ENCODE measurements at places on chromosomes 6 and 20.

DNA sequence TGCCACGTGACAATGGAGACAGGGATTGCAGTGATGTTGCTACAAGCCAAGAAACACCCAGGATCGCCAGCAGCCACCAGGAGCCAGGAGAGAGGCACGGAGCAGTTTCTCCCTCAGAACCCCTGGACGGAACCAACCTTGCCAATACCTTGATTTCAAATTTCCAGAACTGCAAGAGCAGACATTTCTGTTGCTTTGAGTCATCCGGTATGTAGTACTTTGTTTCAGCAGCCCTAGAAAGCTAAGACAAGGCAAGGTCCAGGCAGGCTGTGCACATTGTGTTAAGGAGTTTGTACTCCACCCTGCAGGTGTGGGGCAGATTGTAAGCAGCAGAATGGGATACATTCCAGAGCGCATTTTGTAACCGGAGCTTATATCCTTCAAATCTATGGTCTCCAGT, 48.3 kb downstream of the TRERF1 start:
- no peak for DNase-seq

DNA sequence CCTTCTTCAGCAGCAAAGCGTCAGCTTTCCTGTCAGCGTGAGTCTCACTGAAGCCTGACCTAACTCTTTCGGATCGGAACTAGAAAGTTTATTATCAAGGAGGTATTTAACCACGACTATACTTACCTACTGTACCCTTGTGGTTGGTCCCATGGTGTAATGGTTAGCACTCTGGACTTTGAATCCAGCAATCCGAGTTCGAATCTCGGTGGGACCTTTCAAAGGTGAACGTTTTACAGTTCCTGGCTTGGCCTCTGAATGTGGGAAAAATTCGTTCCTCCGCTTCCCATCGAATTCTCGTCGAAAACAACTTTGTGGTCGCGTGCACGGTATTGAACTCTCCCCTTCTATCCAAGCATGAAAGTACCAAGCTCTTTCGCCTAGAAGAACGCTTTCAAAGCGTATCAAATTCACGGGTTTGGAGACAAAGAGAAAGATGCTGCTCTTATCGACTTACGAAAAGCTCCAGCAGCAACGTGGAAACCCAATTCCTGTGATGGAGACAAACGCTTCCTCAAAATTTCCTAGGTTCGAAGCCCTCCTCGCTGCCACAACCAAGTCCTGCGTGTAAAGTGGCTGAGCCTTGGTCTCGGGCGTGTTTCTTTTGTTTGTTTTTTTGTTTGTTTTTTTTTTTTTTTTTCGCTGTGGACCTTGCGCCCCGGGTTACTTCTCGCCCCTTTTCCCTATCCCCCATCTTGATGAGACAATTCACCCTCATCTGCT, 63.7 kb downstream of the GPX5 start:
- DNase-seq = peak; percentile 65

GRCh38 chr6:36340618-36341454, 4.1 kb upstream of the BNIP5 start:
- peak; percentile 39 for DNase-seq

- DNase-seq = no peak
These were observed 542.9 kb upstream of the IMPG1 start for GRCh38 chr6:76615395-76615794.

DNA sequence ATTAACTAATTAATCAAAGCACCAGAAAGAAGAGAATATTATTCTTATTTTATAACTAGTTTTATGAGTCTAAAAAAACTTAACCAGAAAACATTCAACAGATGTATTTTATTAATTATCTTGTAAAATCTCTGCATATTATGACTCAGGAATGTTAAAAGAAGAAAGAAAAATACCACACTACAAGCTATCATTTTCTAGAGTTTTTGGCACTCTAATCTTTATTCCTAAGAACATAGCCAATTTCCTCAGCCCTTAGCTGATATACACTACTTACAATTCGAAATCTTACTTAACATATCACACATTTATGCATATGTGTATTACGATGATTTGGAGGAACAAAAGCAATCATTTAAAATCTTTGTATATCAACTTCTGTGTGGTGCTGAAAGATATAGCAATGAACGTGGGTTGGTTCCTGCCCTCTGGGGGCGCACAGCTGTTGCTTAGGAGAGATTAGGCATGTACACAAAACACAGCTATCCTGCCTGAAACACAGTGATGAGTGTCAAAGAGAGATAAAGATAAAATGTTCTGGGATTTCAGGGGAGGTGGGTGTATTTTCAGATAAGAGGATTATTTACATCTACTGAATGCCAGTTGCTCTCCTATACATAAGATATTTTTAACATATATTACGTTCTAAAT, 404.5 kb downstream of the SYNE1 start:
- peak; percentile 62 for DNase-seq

DNA sequence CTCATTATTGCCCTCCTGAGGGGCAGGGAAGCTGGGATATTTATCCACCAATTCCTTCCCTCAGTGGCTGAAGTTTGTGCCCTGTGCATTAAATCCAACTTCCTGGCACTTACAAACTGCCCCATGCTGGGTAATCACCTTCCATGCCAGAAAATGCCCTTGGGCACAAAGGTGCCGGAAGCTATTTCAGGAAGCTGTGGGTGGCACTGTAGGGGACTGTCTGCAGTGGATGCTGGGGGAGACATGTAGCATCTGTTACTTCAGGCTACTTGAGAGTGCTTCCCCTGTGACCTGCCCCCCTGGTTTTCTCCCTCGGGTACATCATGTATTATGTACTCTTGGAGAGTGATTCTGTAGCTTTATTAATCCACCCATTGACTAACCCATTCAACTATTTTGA, 24.7 kb upstream of the RALGAPA2 start:
- DNase-seq = no peak

GRCh38 chr6:14861491-14861943, 384.4 kb upstream of the JARID2 start:
- DNase-seq = no peak

DNA sequence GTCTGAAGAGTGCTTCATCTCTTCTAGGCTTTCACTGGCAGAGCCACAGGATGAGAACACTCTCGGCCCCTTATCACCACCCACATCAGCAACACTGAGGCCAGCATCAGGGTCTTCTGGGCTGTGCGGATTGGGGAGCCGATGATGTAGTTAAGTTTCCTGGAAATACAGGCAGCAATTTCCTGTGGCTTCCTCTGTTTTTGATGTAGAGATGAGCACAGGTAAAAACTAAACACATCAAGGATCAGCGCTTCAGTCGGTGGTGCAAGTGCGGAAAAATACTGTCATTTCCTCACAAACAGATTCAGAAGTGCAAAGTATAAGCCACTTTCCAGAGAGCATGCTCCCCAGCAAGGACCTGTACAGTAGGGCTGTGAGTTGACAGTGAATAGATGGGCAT, 62.6 kb downstream of the BACH2 start:
- no peak for DNase-seq

DNA sequence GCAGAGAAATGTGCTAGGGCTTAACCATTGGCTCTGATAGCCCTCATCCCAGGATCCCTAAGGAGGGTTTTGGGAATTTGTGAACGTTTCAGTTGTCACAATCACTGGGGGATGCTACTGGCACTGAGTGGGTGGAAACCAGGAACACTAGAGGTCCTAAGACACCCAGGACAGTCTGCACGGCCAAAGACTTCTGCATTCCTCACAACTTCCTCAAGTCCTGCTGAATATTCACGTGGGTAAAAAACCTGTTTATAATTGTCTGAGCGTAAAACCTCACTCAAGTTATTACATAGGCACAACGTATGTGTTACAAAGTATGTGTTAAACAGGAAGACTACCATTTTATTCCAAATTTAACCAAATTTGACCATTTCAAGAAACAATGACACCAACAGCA, 52.4 kb downstream of the GMDS start:
- DNase-seq = no peak

DNA sequence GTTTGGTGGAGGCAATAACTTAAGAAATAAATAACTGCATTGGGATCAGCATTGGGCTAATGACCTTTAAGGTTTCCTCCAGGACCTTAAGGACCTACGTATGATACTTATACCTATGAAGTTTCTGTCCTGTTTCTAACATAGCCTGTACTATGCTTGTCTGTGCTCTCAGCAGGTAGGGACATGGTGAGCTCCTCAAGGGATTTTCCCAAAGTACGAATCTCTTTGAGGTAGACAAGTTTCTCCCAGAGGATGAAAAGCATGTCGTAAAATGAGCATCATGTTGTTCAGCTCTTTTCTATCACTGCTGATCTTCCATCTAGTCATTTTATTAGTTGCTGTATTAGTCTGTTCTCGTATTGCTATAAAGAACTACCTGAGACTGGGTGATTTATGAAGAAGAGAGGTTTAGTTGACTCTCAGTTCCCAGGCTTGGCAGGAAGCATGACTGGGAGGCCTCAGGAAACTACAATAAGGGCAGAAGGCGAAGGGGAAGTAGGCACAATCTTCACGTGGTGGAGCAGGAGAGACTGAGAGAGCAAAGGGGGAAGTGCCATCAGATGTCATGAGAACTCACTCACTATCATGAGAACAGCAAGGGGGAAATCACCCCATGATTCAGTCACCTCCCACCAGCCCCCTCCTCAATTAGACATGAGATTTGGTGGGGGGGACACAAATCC, 77.8 kb upstream of the TGM3 start:
- DNase-seq = no peak

- DNase-seq = no peak
These were observed 28.6 kb downstream of the XPO5 start for GRCh38 chr6:43547222-43547621.

DNA sequence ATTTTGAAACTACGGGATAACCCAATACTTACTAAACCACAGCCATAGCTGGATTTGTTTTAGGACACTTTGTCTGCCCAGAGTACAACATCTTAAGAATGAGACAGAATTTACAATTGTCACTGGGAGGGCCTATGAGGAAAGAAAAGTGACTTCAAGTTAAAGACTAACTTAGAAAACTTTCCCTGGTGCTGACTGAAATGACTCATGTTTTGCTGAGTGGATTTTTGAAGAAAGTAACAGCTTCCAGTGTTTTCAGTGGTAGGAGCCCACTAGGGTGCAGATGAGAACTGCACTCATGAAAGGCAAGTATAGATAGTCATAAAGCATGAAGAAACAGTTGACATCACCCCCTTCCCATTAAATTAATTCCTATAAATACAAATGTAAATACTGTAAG, 988.2 kb upstream of the MAP3K7 start:
- DNase-seq = no peak

DNA sequence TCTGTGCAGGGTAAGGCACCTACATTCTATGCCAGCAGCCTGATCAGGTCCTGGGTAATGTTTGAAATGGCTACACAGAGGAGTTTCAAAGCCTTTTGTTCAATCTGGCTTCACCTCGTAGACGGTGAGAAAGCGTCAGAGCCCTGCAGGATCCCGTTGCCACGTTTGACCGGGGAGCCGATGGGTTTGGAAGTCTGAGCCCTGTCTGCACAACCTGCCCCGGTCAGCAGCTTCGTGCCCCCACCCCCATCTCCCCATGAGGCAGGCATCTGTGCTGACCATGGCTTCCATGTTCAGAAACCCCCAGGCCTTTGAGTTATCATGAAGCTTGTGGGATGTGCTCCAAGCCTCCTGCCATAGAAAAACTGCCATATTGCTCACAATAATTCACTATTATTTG, 63.9 kb downstream of the PTPN1 start:
- no peak for DNase-seq

GRCh38 chr6:140160909-140161308, 786.5 kb upstream of the CITED2 start:
- DNase-seq = no peak

DNA sequence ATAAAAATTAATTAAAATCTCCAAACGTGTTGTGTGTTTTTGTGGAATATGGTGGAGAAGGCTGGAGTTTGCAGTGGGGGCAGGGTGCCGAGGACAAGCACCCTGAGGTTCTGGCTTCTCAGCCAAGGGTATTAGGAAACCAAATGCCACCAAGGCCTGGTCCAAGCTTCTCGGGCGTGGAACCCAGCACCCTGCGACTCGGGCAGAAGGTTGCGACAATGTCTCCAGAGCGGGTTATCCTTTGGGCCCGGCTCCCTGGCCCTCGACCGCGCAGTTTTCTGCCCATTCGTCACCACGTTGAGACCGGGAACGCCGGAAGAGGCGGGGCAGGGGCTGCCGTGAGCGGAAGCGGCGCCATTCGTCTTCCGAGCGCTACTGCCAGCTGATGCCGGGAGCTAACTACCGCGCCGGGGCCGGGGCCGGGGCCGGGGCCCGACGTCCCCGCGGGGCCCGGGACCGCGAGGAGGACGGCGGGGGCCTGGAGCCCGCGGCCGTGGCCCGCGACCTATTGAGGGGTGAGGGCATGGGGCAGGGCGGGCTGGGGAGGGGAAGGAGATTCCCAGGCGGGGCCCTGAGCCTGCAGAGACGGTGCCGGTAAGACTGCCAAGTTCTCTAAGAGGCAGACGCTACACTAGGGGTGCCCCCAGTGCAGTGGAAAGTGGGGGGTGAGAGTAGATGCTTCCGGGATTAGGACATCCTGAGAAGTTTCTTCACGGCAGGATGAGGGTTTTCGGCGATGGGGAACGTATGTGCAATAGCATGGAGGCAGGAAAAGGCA, at the start of gene RRP36:
Gene RRP36 (plus strand): TSS at position 354 of the 778 bp plus-strand sequence. CDS start 32 bp downstream, at position 386.
- peak; percentile 58 for DNase-seq

- peak; percentile 22 for DNase-seq
These were observed 9.2 kb downstream of the TP53INP2 start for GRCh38 chr20:34713194-34713943.

DNA sequence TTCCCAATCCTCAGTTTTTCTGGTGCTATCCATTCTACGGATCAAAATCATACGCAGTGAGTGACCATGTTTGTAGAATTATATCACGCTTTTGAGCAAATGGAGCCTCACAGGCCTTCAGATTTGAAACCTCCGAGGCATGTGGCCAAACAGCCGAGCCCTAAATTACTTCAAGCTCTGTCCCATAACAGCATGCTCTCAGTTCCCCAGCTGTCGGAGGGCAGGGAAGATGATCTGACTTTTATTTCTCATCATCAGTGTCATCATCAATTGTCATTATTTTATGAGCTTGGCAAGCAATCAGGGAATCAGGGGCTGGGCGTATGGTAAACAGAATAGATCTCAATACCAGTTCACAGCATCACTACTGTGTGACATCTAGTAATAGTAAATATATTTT, 73.2 kb downstream of the PSMG4 start:
- peak; percentile 68 for DNase-seq

GRCh38 chr6:5753209-5753608, 253.5 kb downstream of the NRN1 start:
- DNase-seq = no peak

DNA sequence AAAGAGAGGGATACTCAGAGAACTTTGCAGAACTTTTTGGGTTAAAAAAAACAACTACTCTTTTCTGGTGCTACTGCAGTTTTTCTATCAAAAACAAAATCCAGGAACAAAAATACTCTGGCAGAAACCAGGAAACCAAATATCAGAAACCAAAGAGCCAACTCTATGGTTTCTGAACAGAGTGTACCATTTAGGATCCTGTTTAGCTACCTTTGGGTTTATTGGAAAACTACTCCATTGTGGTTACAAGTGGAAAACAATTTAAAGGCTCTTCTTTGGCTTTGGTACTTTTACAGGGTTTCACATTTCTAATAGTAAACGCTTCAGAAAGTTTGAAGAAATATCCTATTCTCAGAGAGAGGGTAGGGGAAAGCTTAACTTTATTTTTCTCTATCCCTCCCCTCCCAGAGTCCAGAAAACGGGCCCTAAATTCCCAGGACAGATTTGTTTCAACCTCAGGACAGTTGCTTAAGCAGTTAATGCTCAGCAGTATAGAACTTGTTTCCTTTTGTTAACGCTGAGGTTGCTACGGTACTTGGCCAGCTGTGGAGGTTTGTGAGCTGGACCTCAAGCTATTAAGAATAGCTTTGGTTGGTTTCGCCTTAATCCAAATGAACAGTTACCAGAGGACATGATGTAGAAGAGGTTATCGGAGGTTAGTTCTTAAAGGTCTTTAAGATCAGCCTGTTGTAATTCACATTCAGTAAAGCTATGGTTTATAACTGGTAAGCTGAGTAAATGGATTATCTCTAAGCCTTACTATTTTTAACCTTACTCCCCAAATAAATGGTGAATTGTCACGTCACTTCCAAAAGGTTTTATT, 47.9 kb downstream of the FOXO3 start:
- DNase-seq = no peak
